Regular cardiac myocyte (primary cell): ENCODE measurements at places on chromosomes 4 and X. TPM values are rescaled to one million over a fixed set of nuclear protein-coding genes. Genes with fewer than 3 reads are reported as not detected.

Gene TMEM131L
- total RNA-seq, result 9.8 and 10.4 TPM in 2 replicates

Gene GPR78
- total RNA-seq, result under 0.01 and 0.85 TPM in 2 replicates

Gene ARSJ
- total RNA-seq, result 51.3 and 65.8 TPM in 2 replicates

Gene PCDH19
- total RNA-seq, result under 0.01 TPM in 2 replicates

Gene PITX2
- 0.28 and 0.77 TPM in 2 replicates for total RNA-seq

Gene MMRN1
- 3.4 and 3.8 TPM in 2 replicates for total RNA-seq

Gene IL2RG
- total RNA-seq, result not detected in 2 replicates

Gene PNCK
- total RNA-seq, result under 0.01 and 0.85 TPM in 2 replicates

Gene ADH6
- total RNA-seq, result under 0.01 TPM in 1 of 2 replicates, not detected in the other
